Activated CD4-positive, CD25-positive, alpha-beta regulatory T cell treated with anti-CD3 and anti-CD28 coated beads, Interleukin-2, amount 50 U/mL, for 16 hours (primary cell): ENCODE measurements at places on chromosomes 2 and 18.

DNA sequence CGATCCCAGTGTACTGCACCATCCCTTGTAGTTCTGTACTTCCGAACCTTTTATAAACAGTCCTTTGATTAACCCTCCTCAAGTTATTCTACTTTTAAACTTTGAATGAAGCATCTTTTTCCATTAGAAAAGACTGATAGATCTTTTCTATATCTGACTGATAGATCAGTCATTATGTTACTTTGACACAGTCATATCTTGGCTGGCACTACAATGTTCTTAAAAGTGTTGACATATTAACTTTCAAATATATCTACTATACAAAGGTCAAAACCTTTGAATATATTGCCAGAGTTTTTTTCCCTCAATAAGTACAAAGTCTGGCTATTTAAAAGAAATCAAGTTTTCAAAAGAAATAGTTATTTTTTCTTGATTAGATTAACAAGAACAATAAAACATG lies 35.4 kb upstream of the NABP1 start:
- no peak for DNase-seq

DNA sequence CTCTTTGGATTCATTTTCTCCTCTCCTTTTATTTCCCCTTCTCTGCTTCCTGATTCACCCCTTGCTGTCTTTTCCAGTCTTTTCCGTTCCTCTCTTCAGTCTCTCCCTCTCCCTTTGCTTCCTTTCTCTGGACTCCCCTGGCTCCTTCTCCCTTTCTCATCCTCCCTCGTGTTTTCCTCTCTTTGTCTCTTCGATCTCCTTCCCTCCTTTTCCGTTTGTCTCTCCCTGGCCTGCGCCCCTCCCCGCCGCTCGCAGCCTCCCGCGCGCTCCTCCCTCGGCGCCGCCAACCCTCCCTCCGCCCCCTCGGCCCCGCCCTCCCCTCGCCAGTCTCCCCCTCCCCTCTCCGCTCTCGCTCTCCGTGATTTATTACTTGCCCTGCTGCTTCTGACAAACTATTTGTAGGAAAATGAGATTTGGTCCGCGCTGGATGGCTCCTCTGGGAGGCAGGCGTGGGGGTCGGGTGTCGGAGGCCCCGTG lies 46.0 kb upstream of the PAX8 start:
- no peak for DNase-seq

GRCh38 chr2:180010701-180011100 lies 3.6 kb upstream of the CWC22 start:
- DNase-seq = no peak

- DNase-seq = peak; percentile 33
These were observed 35.4 kb downstream of the STAT4 start for GRCh38 chr2:191115391-191115790.

- no peak for DNase-seq
These were observed 8.3 kb upstream of the SEMA4C start for GRCh38 chr2:96878171-96878570.

DNA sequence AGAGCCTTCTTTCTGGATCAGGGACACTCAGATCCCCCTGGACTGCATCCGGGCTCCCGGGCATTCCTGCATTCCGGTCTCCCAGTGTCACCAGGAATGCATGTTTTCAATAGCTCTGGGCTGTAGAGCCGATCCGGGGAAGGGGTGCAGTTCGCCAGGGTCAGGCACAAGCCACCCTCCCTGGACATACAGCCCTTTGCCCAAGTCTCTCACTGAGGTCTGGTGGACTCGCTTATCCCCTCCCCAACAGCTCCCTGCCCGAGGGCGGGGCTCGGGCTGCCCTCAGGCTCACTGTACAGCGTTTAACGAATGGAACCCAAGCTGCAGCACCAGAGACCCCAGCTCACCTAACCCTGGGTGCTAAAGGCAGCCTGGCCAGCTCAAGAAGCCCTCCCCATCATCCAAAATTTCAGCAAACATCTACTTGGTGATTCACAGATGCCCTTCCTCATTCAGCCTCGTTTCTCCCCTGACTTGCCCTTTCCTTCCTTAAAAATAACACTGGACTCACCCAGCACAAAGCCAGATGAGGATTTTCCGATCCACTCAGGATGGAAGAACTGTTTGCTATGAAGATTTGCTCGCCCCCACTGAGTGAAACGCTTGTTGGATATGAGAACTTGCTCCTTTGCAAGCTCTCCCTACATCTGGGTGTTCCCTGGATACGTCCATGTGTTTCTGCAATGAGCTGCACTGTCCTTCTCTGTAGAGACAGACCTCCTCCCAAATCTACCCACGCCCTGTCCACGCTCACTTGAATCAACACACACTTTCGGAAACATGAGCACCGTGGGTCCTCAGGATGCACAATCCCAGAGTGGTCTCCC lies 58.1 kb downstream of the PXDN start:
- no peak for DNase-seq

DNA sequence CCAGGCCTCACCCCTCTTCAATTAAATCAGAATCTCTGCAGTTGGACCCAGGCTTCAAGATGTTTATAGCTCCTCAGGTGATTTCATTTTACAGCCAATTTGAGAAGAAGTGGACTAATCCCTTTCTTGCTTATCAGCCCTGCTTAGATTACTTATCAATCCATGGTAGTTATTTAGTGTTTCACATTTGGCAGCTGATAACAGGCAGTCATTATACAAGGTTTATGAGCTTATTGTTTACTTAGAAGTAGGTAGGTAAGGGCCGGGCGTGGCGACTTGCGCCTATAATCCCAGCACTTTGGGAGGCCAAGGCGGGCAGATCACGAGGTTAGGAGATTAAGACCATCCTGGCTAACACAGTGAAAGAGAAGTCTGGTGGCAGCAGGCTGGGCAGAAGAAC lies 237.5 kb downstream of the CTNNA2 start:
- DNase-seq = no peak

- DNase-seq = no peak
These were observed 262.1 kb downstream of the LPIN1 start for GRCh38 chr2:12008425-12009061.

DNA sequence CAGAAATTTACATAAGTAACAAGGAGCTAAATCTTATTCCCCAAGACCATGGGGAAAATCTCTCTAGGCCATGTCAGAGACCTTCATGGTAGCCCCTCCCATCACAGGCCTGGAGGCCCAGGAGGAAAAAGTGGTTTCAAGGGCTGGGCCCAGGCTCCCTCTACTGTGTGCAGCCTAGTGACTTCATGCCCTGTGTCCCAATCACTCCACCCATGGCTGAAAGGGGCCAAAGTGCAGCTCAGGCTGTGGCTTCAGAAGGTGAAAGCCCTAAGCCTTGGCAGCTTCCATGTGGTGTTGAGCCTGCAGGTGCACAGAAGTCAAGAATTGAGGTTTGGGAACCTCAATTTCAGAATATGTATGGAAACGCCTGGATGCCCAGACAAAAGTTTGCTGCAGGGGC lies 1612.7 kb upstream of the SLC39A10 start:
- no peak for DNase-seq

DNA sequence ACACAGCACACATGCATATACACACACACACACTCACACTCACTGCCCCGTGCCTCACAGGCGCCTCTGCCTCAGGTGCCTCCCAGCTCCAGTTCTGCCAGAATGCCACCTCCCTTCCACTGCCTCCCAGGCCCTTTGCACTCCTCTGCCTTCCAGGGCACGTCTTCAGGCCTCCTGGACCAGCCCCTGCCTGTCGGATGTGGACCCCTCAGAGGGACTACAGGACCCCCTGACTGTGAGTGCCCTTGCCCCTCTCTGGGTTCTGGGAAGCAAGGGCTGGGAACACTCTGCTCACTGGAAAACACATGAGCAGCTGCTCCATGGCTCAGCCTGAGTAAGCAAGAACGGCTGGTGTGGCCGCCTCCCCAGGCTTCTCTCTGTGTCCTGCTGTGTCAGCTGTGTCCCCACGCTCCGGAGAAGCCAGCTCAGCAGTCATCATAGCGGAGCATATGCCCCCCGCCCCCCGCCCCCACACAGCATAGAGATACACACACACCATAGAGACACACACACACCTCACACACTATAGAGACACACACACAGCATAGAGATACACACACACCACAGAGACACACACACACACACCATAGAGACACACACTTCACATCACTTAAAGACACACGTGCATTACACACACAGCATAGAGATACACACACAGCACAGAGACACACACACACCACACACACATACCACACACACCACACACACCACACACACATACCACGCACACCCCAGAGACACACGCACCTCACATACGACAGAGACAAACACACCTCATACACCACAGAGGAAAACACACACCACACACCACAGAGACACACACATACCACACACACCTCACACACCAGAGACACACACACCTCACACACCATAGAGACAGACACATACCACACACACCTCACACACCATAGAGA lies 271.3 kb downstream of the CYRIA start:
- no peak for DNase-seq

DNA sequence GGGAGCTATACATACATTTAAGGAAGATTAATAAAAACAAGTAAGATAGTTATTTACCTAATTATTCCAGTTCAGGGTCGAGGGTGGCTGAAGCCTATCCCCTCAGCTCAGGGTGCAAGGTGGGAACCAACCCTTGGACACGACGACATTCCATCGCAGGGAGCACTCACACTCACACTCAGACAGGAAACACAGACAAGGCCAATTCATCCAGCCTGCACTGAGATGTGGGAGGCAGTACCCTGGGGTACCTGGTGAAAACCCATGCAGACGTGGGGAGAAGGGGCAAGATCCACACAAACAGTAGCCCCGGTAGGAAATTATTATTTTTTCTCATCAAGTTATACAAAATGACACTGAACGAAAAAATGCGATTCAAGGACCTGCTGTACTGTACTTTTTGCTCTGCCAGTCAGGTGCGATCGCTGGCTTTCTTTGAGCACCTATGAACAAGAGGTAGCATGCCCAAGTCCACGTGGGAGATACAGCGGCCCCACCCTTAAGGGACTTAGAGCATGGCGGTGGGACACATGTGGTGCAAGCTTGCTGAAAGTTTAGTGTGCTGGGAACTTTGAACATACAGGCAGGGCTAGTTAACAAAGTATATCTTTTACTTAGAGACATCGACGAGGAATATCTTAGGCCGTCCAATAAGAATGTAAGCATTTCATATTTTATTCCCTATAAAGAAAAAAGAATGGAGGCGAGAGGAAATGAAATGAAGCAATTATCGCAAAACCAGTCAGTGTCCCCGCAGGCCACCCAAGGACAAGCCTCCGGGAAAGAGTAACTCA lies 624 bp downstream of the METTL8 start:
- DNase-seq = no peak

DNA sequence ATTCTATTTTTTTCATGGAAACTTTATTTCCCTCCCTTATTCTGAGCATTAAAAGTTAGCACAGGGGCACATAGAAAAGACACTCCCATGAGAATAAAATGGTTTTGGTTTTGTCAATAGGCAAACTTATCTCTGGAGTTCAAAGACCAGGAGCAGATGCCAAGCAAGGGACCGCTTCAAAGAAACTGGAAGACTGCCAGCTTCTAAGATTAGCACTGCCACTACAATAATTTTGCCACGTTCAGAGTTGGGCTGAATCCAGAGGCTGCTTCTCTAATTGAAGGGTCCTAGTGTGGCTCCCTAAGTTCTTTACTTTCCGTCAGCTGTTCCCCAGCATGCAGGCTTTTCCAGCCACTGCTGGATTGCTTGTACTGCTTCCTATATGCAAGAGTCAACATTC lies 681.0 kb upstream of the GCFC2 start:
- DNase-seq = no peak

DNA sequence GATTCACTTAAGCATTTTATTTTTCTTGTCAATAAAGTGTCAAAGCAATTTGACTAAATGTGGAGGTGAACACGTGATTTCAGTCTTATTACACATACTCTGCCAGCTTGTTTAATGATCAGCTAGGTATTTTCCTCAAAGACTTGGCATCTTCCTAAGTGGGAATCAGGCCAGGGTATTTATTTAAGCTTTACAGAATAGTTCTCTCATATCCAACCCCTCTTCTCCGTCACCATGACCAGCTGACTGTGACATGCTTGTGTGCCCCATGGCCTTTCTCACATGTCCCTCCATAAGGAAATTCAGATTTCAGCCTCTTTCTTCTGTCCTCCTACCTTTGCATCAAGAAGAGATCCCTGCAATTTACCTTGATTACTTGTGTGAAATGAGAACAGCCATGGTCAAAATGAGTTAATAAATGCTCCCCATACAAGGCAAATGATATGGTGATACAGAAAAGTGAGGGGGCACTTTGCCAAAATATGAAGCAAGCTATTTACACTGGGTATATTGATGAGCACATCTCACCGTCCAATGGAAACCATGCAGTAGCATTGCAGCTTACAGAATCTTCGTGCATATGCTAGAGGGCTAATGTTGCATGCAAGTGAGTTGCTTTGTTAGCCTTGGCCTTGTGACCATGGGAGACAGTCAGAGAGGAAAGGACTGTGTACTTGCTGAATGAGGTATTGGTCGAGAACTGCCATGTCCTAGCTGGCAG lies 202.2 kb downstream of the RNF152 start:
- no peak for DNase-seq

DNA sequence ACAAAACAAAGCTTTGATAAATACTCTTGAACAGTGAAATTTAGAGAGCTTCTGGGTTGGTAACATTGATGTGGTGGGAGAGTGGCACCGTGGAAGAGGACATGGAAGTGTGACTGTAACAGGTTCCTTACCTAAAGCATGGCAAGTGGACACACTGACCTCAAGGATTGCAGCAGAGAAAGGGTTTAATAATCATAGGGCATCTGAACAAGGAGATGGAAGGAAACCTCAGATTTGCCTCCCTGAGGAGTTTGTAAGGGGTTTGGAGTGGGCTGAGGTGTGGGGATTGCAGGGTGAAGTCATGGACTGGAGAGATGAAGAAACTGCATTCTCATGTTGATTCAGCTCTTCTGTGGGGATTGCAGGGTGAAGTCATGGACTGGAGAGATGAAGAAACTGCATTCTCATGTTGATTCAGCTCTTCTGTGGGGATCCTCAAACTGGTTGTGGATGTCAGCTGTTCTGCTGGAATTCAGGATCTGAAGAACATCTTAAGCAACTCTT lies 83.8 kb upstream of the TLK1 start:
- no peak for DNase-seq

- no peak for DNase-seq
These were observed 57.3 kb downstream of the TMEFF2 start for GRCh38 chr2:192137451-192137850.

DNA sequence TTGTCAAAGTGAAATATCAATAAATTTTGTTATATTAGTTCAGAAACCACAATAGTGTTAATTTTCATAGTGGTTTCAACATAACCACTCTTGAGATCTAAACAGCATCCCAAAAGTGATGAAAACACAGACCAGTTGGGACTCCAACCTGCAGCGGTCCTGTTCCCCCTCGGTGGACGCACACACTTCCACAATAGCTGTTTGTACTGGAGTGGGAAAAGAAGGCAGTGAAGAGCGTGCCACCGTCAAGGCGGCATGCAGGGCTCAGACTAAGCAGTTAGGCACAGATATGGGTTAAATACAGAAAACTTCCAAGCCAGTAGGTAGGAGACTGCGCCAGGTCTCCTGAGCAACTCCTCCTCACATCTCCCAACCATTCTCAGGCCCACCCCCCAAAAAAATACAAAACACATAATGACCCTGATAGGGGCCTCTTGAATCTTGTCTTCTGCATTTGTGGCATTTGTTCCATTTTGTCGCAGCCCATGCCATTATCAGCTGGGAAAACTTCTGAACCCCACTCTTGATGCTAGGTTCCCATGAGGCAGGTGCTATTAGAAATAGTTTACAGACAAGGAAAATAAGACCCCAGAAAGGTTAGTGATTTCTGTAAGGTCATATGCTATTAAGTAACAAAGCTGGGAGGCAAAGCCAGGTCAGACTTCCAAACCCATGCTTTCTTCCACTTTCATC lies 57.7 kb downstream of the GORASP2 start:
- no peak for DNase-seq

GRCh38 chr2:64359171-64359891 lies 94.6 kb upstream of the LGALSL start:
- DNase-seq = no peak

- DNase-seq = no peak
These were observed 274.5 kb downstream of the MYT1L start for GRCh38 chr2:2056531-2056930.
